ENCODE measurements at places on chromosomes 3 and 15.

DNA sequence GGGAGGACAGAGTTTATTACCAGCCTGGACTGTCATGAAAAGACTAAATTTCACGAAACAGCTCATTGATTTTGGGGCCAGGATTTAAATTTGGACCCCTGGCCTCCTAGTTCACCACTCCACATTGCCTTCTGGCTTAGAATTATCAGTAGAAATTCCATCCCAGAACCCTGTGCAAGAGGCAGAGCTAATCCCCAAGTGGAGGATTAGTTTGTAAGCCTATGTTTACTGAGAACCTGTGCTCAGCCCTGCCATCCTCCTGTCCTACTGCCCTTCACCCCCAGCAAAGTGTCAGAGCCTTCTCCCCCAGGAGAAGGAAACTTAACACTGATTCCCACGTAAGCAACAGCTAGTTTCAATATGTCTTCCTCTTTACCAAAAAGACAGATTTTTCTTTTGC is 99.4 kb downstream of the SST start:
- DNase-seq, result no peak

DNA sequence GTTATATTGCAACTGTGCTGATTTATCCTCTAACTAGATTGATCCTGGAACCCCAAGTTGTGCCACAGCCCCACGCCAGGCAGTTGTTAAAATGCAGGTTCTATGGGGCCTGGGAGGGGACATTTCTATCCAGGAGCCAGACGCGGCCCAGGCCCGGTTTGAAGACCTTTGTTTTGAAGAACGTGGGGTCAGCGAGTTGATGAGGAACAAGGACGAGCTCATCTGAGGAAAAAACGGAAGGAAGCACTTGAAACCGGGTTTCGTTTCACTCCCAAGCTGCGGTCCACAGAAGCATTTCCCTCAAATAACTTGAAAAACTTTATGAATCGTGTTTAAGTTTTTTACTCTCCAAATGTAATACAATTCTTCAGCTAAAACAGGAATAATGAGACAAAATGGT is 76.4 kb downstream of the CHSY1 start:
- DNase-seq, result no peak

- DNase-seq, result no peak
These were observed 145.0 kb downstream of the NEK10 start for GRCh38 chr3:27224197-27224596.

DNA sequence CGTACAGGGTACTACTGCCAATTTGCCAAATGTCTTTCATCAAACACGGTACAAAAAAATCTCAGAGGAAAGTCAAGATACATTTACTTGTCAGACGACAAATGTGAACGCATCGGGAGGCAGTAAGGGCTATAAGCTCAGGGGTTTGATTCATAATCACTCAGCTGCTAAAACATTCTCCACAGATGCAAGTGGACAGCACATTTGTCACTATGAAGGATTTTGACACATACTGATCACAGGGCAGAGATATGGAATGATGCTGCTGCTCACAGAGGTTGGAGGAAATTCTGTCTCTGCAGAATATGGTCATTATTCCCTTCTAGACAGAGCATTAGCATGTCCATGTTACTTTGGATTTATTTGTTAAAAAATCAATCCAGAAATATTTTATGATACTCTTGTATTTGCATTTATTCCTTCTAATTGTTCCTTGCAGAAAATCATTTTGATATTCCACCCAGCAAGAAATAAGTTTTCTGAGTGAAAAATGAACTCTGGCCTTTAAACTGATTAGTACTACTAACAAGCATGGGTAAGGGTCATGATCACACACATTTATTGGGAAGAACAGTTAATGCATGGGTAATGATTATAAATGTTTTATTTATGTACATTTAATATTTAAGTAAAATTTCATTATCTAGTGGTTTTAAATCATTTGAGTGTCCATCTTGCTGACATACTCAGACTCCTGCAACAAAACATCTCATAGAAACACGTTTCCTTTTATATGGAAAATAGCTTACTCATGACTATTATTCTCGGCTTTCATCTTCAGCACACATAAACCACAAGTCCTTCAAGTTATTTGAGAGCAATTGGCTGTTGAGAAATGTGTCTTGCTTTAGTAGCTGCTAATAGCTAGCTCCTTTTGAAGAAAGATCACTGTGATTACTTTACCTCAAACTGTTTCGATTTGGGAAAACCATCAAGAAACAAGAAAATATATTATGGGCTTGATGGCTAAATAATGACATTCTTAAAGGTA is 559.3 kb downstream of the MECOM start:
- no peak for DNase-seq

- DNase-seq, result no peak
These were observed 98.0 kb downstream of the KCNAB1 start for GRCh38 chr3:156218353-156218744.

Data from activated naive CD4-positive, alpha-beta T cell treated with anti-CD3 and anti-CD28 coated beads, Interleukin-2, amount 10 ng/mL, durations not matched to agents 7 days and 5 days (primary cell).